Mesothelial cell of epicardium (in vitro differentiated cells): ENCODE measurements at places on chromosomes 1 and 21. TPM values are rescaled to one million over a fixed set of nuclear protein-coding genes. Genes with fewer than 3 reads are reported as not detected.
A peak's percentile ranks its signal among the peaks of the same experiment; 100 is the strongest.

GRCh38 chr1:29326123-29326522 lies 89.8 kb downstream of the PTPRU start:
- DNase-seq = no peak

LRRC38 gene
- total RNA-seq = not detected in 3 replicates

DNA sequence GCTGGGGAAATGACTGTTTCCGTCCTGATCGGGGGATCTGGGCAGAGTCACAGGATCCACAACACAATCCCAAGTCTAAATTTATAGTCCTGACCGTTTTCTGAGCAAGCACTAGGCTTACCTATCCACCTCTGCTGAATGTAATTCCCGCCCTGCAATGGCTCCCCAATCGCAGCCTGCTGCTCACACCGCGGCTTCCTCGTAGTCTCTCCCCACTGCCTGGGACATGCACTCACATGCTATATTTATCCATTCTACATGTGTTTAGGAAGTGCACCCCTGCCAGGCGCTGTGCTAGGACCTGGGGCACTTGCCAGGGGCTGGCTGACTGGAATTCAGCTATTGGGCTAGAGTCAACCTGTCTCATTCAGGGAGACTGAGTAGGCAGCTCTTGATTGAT lies 246.6 kb upstream of the CSF3R start:
- peak; percentile 25 for DNase-seq

- DNase-seq = no peak
These were observed 22.6 kb upstream of the RERE start for GRCh38 chr1:8839990-8840389.

- no peak for DNase-seq
These were observed 89.3 kb upstream of the SGIP1 start for GRCh38 chr1:66444438-66445265.

- DNase-seq = no peak
These were observed 11.5 kb downstream of the TRIM46 start for GRCh38 chr1:155184835-155185782.

GRCh38 chr1:68291688-68292384 lies 59.5 kb upstream of the WLS start:
- no peak for DNase-seq

- no peak for DNase-seq
These were observed 35.2 kb downstream of the RAP1A start for GRCh38 chr1:111654839-111655238.

ATF3 gene
- total RNA-seq = 134 to 147 TPM (median 146 TPM) in 3 replicates

DNA sequence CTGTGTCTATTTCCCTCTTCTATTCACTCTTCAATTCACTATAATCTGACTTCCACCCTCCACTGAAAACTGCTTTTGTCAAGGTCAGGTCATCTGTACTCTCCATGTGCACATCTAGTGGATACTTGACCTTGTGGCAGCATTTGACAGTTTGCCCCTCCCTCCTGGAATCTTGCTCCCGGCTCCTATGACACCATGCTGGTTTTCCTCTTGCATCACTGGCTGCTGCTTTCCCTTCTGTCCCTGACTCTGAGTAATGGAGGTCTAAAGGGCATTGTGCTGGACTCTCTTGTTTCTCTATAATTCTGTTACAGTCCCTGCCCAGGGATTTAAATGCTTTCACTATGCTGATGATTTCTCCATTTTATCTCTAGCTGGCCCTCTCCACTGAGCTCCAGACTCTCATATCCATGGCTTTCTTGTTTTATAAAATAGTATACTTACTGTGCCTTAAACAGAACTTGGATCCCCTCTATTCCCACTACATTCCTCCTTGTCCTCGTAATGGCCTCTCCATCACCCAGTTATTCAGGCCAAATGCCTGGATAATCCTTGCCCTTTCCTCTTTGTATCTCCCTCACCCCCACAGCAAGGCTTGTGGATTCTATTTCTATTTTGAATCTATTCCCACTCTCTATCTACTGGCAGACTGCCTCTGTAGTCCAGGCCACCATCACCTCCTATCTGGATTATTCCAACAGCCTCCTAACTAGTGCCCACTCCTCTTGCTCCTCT lies 36.8 kb upstream of the PODN start:
- no peak for DNase-seq

- DNase-seq = no peak
These were observed 2.3 kb upstream of the OPTC start for GRCh38 chr1:203491664-203492063.

DNA sequence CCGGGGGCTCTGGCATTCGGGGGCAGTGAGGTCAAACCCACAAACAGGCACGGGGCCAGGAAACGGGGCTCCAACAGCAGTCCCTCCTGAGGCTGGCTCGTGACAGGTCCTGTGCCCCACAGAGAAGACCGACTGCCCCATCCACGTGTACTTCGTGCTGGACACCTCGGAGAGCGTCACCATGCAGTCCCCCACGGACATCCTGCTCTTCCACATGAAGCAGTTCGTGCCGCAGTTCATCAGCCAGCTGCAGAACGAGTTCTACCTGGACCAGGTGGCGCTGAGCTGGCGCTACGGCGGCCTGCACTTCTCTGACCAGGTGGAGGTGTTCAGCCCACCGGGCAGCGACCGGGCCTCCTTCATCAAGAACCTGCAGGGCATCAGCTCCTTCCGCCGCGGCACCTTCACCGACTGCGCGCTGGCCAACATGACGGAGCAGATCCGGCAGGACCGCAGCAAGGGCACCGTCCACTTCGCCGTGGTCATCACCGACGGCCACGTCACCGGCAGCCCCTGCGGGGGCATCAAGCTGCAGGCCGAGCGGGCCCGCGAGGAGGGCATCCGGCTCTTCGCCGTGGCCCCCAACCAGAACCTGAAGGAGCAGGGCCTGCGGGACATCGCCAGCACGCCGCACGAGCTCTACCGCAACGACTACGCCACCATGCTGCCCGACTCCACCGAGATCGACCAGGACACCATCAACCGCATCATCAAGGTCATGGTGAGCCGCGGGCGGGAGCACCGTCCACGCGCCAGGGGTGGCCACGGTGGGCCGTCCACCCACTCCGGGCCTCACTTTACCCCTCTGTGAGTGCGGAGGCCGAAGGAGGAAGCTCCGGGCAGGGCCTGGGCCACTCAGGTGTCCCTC lies 14.2 kb downstream of the COL6A2 start:
- peak; percentile 31 for DNase-seq

DNA sequence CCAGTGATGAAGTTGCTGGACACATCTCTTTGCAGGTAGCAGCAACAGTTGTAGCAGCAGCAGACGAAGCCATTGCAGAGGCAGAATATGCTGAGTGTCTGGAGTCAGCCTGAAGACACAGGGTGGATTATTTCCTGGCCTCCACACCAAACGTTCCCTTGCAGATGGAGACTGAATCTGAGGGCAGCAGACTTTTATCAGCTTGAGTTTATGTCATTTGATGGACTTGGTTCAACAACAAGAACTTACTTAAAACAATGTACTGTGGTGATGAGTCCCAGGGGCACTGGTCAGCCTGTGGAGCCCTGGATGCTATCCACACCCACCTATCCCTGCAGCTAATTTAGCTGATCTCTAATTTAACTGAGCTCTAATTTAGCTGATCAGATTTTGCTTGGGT lies 17.1 kb upstream of the MPZL1 start:
- no peak for DNase-seq

KRTAP19-3 gene
- total RNA-seq = not detected in 3 replicates

RBBP4 gene
- 387 to 395 TPM (median 388 TPM) in 3 replicates for total RNA-seq

CYP4Z1 gene
- not detected in 3 replicates for total RNA-seq

- DNase-seq = no peak
These were observed 2.9 kb upstream of the CENPL start for GRCh38 chr1:173827611-173828010.

KPRP gene
- not detected in 3 replicates for total RNA-seq

GRCh38 chr1:161739865-161740566 lies 9.6 kb upstream of the DUSP12 start:
- DNase-seq = no peak

- no peak for DNase-seq
These were observed 323.1 kb upstream of the RUNX1 start for GRCh38 chr21:35372201-35372600.

DNA sequence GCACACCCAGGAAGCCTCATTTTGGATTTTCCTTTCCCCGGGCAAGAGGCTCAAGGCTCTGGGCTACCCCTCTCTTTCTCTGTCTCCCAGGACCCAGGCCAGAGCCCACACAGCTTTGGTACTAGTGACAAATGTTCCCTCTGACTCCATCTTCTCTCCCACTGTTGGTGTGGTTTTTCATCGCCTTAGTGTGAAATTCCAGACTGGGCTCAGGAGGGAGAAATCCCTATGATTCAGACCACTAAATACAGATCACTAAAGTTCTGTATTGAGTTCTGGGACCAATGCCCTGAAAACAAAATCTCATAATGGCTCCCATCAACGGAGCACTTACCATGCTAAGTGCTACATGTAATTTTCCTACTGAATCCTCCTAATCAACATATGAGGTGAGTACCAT lies 26.1 kb downstream of the IQGAP3 start:
- no peak for DNase-seq

DNA sequence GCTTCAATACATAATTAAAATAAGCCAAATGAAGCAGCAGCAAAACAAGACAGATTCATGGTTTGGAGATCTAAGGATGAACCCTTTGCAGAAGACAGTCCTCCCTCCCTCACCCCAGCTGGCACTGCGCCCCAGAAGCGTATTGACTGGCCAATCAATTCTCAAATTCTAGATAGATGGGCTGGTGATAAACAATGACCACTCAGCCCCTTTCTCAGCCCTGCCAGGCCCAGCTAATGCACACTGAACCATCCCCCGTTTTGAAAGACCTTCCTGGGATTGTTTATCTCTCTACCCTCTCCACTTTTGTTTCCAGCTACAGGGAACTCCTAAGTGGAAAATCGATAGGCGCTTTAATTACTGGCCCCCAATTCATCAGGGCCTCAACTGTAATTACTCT lies 29.0 kb downstream of the TNR start:
- no peak for DNase-seq

ROR1 gene
- 76.0 to 89.9 TPM (median 81.4 TPM) in 3 replicates for total RNA-seq

KRTAP22-1 gene
- total RNA-seq = not detected in 3 replicates

GRCh38 chr1:15849775-15850324 lies 2.3 kb downstream of the SPEN start:
- DNase-seq = peak; percentile 46

DNA sequence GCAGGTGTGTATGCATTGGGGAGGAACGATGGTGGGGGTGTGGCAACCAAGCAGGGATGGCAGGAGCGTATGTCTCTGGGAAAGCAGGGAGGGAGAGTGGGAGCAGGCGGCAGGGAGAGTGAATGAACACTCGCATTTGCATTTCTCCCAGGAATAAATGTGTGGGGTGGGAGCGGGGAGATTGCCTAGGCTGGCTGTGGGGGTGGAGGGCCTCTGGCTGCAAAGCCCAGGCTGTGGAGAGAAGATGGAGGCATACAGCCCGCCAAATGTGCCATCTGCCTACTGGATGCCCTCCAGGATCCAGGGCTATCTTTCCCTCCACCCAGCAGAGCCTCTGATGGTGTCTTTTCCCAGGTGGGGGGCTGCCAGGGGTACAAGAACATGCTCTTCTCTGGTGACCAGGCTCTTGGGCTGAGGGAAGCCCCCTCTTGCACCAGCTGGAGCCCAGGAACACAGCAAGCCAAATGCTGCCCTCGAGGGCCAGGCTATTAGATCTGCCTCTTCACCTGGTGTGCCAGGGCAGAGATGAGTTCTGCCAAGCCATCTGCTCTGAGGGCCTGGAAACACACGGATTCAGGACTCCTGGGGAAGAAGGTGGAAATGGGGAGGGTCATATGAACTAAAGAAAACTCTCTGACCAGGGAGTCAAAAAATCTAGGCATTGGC lies 1.7 kb upstream of the OPTC start:
- DNase-seq = no peak

- DNase-seq = no peak
These were observed 202.7 kb downstream of the BACH1 start for GRCh38 chr21:29501451-29501850.

CD164L2 gene
- 0.45 to 1.3 TPM (median 0.61 TPM) in 3 replicates for total RNA-seq

DNA sequence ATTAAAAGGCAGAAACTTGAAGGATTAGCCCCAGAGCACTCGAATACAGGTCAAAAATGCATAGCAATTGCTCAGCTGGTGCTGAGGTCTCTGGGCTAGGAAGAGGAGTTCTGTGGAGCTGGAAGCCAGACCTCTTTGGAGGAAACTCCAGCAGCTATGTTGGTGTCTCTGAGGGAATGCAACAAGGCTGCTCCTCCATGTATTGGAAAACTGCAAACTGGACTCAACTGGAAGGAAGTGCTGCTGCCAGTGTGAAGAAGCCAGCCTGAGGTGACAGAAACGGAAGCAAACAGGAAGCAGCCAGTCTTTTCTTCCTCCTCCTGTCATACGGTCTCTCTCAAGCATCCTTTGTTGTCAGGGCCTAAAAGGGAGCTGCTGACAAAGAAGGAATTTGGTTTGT lies 233.4 kb upstream of the FGGY start:
- no peak for DNase-seq
